ENCODE measurements at places on chromosomes 1 and 21. TPM values are rescaled to one million over a fixed set of nuclear protein-coding genes. Genes with fewer than 3 reads are reported as not detected.

GRCh38 chr21:37878946-37879660 lies 37.2 kb downstream of the KCNJ6 start:
- peak; percentile 97 for DNase-seq

DNA sequence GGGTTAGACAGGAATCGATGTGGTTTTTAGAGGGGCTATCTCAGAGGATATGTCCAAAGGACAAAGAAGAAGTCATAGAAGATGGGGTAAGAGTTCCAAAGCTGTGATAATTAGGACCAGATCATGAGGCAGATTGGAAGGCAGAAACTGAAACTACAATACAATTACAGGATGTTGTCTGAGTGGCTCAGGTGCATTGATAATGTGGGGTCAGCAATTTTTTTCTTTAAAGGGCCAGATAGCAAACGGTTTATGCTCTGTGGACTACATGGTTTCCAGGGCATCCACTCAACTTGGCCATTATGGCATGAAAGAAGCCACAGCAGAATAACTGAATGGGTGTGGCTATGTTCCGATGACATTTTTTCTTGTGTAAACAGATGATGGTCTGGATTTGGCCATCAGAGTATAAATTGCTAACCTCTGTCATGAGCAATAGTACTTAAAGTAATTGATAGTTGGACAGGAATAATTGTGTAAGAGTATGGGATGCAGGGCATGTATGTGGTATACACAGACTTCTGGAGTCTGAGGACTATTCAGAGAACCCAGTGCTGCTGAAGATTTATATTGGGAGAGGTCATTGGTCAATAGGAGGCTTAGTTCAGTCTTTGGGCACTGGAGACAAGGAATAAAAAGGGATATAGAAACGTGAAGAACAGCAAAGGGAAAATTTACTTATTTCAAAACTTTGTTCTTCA lies 198.4 kb upstream of the ADGRL4 start:
- no peak for DNase-seq

DNA sequence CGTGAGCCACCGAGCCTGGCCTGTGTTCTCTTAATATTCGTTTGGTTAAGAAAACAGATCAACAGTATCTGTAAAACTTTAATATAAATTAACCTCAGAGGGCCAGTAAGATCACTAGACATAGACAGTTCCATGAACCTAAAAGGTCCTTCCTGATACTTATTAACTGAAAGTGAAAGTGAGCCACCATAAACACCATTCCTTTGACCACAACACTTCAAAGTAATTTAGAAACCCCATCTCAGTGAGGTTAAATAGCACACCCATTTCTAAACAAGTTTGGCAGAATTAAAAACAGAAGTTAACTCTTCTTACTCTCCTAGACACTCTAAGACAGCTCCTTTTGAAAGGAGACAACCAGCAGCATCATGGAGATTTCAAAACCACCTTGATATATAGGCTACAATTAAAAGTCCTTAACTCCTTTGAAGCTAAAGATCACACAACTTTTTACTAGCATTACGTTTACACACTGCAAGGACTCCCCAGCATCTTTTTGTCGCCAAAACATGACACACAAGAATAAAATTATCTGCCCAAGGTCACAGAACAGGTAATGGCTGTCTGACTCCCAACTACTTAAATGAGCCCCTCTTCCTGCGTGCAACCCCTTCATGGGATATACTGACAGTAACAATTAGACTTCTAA lies 2.2 kb downstream of the RNF19B start:
- DNase-seq, result peak; percentile 54

- DNase-seq, result no peak
Observed at GRCh38 chr1:226453015-226453704, 45.3 kb upstream of the PARP1 start.

Gene NBPF20
- 3.3 TPM for total RNA-seq

Gene LY9
- not detected for total RNA-seq

DNA sequence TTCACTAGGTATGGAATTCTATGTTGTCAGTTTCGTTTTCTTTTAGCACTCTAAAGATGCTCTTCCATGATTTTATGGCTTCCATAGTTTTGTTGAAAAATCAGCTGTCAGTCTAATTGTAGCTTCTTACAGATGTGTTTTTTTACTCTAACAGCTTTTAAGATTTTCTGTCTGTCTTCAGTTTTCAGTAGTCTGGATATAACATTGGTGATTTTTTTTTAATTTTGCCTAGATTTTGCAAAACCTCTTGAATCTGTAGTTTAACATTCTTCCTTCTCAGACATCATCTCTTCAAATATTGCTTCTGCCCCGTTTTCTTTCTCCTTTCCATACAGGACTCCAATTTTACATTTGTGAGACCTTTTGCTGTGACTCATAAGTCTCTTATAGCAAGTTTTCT lies 17.9 kb upstream of the DYRK1A start:
- DNase-seq, result peak; percentile 51

DNA sequence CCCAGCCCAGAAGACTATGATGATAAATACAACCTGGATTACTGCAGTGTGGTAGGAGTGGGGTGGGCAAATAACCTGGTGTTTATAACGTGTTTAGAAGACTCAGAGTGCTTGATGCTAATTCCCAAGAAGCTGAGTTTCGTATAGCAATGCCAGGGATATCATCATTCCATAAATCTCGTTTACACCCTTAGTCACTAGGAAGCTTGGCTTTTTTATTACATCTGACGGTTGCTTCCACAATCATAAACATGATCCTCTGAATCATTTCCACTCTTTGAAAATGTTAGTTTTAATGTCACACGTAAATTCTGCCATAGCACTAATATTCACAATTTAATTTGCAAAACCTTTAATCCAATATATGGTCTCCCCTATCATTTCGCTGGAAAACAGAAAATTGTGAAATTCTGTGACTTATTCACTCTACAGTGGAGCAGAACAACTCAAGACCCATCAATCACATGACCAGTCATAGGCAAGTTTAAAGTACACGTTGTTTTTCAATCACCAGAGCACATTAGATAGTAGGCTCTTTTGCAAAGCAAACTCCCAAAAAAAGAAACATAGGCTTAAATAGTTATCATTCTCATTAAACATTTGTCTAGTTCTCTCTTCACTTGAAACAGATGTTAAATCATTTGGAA lies 321.0 kb downstream of the LTN1 start:
- peak; percentile 55 for DNase-seq

GRCh38 chr1:87512431-87512830 lies 183.8 kb downstream of the LMO4 start:
- no peak for DNase-seq

DNA sequence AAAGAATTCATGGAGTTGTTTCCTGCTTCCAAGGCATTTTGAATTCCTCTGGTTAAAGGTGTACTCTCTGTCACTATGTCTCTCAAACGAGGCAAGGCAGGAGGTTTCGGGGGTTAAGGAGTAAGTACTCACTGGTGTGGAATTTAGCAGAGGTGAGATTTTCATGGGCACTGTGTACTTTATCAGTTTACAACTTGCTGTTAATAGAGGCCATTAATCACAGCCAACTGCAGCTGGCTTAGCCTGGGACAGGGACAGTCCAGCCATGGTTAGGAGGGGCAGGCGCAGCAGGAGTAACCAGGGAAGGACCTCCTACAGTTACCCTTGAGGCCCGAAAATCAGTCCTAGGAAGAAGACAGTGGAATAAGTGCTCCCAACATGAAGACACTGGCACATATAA lies 18.1 kb upstream of the TMEM9 start:
- no peak for DNase-seq

- DNase-seq, result no peak
Observed at GRCh38 chr21:35927262-35927661, 133.1 kb downstream of the SETD4 start.

- no peak for DNase-seq
Observed at GRCh38 chr1:110620250-110620615, 14.1 kb upstream of the KCNA2 start.
